MCF 10A (cell line): ENCODE measurements at places on chromosomes 5 and 9.

- H3K36me3 ChIP-seq, result no peaks in the 10 kb centered on the region
- DNase-seq, result peak; percentile 86
- H3K27ac ChIP-seq, result peak within 1 kb of the TSS; percentile 94
- peaks cover 27% of the 10 kb centered on the region for H3K4me1 ChIP-seq
- H3K4me3 ChIP-seq, result peak within 1 kb of the TSS; percentile 85
- H3K27me3 ChIP-seq, result peaks cover 29% of the 10 kb centered on the region
These were observed at the start of gene WHRN for GRCh38 chr9:114505187-114506081. Gene WHRN (minus strand): TSS chr9:114505473. CDS start chr9:114504801, 672 bp downstream.

- no peaks in the 10 kb centered on the region for H3K27me3 ChIP-seq
- DNase-seq, result no peak
- no peak overlapping the region for H3K27ac ChIP-seq
- peaks cover 12% of the 10 kb centered on the region for H3K4me1 ChIP-seq
These were observed 172.8 kb downstream of the APBA1 start for GRCh38 chr9:69499407-69499806.

GRCh38 chr5:133970325-133970909, 2.0 kb upstream of the C5orf15 start:
- H3K27ac ChIP-seq, result peak overlapping the region; percentile 99
- no peak for DNase-seq
- peaks cover 22% of the 10 kb centered on the region for H3K4me1 ChIP-seq
- no peaks in the 10 kb centered on the region for H3K27me3 ChIP-seq
- peaks cover 68% of the 10 kb centered on the region for H3K36me3 ChIP-seq

- H3K27ac ChIP-seq, result no peak overlapping the region
- H3K4me3 ChIP-seq, result no peak overlapping the region
- H3K4me1 ChIP-seq, result peaks cover 24% of the 10 kb centered on the region
- no peaks in the 10 kb centered on the region for H3K27me3 ChIP-seq
- no peaks in the 10 kb centered on the region for H3K36me3 ChIP-seq
These were observed 251.5 kb upstream of the TNC start for GRCh38 chr9:115369322-115369957.

GRCh38 chr5:949275-949543, 56.5 kb downstream of the TRIP13 start:
- no peak overlapping the region for H3K27ac ChIP-seq
- H3K36me3 ChIP-seq, result no peaks in the 10 kb centered on the region
- H3K27me3 ChIP-seq, result peaks cover 46% of the 10 kb centered on the region
- no peak for DNase-seq
- no peak overlapping the region for H3K4me3 ChIP-seq

DNA sequence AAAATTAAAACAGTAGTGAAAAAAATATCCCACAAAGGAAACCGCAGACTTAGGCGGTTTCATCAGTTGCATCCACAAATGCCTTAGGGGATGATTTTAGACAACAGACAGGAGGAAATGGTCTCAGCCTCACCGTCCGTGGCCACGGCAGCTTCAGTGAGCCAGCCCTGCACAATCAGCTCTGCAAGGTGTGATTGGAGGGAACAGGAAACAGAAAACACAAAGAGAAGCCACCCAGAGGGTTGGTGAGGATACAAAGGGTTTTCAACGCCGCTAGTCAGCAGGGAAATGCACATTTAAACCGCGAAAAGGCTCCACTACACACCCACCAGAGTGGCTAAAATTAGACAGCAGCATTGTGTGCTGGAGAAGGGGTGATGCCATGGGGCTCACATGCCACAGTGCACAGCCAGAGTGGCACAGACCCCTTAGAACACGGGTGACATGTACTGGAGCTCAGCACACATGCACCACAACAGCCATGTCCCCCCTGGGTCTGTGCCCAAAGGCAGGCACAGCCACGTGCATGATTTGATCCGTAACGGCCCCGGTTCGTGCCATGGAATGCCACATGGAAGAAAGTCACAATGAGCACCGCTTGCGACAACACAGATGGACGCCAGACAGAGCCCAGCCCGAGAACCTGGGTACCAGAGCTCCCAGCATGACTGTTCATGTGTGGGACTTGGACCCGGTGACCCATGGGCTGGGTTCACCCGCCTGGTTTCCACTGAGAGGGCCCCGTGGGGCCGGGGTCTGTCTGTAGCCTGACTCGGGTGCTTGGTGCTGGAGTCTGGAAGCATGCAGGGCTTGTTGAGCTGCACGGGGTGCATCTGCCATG, 18.3 kb upstream of the TERT start:
- H3K27me3 ChIP-seq, result no peaks in the 10 kb centered on the region
- H3K4me3 ChIP-seq, result no peak overlapping the region
- no peak overlapping the region for H3K27ac ChIP-seq
- H3K4me1 ChIP-seq, result peaks cover 8% of the 10 kb centered on the region
- DNase-seq, result peak; percentile 19
- peaks cover 16% of the 10 kb centered on the region for H3K36me3 ChIP-seq

DNA sequence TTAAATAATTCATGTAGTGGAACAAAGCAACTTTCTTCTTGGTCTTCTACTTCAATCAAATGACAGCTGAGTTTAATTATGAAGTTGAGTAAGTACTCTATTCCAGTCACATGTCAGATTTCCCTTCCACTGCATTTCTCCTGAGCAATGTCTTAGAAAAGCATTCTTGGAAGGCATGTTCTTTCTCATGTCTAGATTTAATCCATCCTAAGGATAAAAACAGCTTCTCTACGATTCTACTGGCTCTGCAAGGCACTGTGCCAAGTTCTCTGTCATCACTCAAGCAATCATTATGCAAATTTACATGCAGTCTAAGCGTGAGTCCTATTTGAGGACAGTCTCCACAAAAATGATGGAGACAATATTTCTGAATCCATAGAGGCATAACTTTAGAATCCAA, 142.4 kb downstream of the YIPF5 start:
- H3K27ac ChIP-seq, result no peak overlapping the region
- peaks cover 6% of the 10 kb centered on the region for H3K4me1 ChIP-seq
- peak; percentile 45 for DNase-seq
- H3K36me3 ChIP-seq, result no peaks in the 10 kb centered on the region

DNA sequence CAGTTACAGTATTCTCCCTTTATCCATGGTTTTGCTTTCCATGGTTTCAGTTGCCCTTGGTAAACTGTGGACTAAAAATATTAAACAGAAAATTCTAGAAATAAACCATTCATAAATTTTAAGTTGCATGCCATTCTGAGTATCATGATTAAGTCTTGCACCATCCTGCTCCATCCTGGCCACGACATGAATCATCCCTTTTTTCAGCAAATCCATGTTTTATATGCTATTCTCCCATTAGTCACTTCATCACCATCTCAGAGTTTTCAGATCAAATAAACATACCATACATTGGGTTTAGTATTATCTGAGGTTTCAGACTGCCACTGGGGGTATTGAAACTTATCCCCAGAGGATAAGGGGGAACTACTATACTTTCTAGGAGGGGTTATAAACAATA, 234.4 kb upstream of the ATP10B start:
- no peaks in the 10 kb centered on the region for H3K27me3 ChIP-seq
- no peaks in the 10 kb centered on the region for H3K36me3 ChIP-seq
- H3K27ac ChIP-seq, result no peak overlapping the region
- DNase-seq, result peak; percentile 42

- H3K4me1 ChIP-seq, result no peaks in the 10 kb centered on the region
- no peak overlapping the region for H3K27ac ChIP-seq
- no peak for DNase-seq
- H3K27me3 ChIP-seq, result no peaks in the 10 kb centered on the region
- H3K4me3 ChIP-seq, result no peak overlapping the region
These were observed 397.6 kb upstream of the IRX1 start for GRCh38 chr5:3198074-3198449.

GRCh38 chr9:93942161-93942560, 13.0 kb downstream of the BARX1 start:
- no peak overlapping the region for H3K4me3 ChIP-seq
- peak; percentile 16 for DNase-seq
- H3K27ac ChIP-seq, result no peak overlapping the region
- H3K36me3 ChIP-seq, result no peaks in the 10 kb centered on the region
- peaks cover 6% of the 10 kb centered on the region for H3K4me1 ChIP-seq

- peaks cover 20% of the 10 kb centered on the region for H3K4me1 ChIP-seq
- DNase-seq, result no peak
- no peak overlapping the region for H3K27ac ChIP-seq
- H3K27me3 ChIP-seq, result no peaks in the 10 kb centered on the region
These were observed 37.4 kb downstream of the LHFPL2 start for GRCh38 chr5:78611126-78611605.

DNA sequence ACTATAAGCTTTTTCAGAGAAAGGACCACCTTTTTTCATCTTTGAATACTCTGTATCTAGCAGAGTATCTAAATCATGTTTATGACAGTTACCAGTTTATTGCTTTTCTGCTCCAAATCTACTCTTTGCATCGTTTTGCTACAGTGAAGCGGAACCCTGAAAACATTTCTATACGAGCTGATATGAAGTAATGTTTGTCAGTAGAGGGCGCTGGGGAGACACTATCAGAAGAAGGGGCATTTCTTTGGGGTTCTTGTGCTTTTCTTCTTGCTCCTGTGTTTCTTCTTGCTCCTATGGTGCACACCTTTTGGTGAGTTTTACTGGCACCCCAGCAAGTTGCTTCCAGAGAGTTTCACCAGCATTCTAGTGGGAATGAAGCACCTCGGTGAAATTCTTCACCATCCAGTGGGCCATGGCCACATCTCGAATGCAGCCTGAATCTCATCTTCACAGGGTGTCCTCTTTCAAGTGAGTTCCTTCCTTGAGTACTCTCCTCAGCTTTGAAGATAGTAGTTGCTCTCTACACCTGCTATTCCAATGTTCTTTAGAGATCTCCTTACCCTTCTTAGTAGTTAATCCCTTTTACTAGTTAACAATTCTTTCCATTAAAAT, 98.4 kb downstream of the FGF1 start:
- no peaks in the 10 kb centered on the region for H3K27me3 ChIP-seq
- H3K4me3 ChIP-seq, result no peak overlapping the region
- H3K36me3 ChIP-seq, result no peaks in the 10 kb centered on the region
- peak; percentile 73 for DNase-seq

DNA sequence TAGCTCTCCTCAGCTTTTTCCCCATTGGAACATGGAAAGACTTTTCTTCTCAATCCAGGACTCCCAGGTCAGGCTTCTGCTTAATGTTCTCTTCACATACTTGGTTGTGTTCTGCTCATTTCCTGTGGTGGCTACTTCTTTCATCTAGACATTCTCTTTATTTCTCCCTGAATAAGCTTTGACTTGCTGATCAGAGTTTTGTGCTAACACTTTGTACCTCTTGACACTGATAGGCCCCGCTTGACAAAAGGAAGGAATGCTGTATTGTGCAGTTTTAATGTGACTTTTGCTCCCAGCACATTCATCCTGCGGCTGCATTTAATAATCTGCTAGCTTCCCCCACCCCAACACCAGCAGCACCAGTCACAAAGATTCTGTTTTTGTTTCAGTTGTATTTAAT, 90.9 kb upstream of the MINAR2 start:
- H3K36me3 ChIP-seq, result no peaks in the 10 kb centered on the region
- DNase-seq, result no peak
- H3K27ac ChIP-seq, result no peak overlapping the region
- H3K4me3 ChIP-seq, result no peak overlapping the region
- H3K4me1 ChIP-seq, result peaks cover 9% of the 10 kb centered on the region

DNA sequence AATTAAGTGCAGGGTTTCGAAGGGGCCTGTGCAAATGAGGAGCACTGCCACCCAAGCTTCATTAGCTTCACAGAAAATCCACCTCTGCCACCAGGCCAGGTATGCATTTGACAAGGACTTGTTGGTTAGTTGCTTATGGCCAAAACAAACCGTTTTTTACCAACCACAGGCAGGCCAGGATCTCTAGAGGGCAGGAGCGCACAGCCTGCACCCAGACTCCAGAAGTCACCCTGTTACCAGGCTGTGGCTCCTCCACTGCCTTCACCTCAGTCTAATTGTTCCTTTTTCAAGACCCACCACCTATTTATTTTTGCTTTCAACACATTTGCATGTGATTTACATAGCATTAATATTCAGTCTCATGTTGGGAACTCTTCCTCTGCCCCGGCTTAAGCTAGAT, 78.3 kb upstream of the HSPA9 start:
- no peaks in the 10 kb centered on the region for H3K27me3 ChIP-seq
- peak; percentile 66 for DNase-seq
- H3K27ac ChIP-seq, result no peak overlapping the region

- H3K4me1 ChIP-seq, result peaks cover 22% of the 10 kb centered on the region
- no peak overlapping the region for H3K27ac ChIP-seq
- no peaks in the 10 kb centered on the region for H3K27me3 ChIP-seq
These were observed 292.7 kb downstream of the CWC27 start for GRCh38 chr5:65061250-65061973.

GRCh38 chr5:27511061-27511460, 472.7 kb upstream of the CDH9 start:
- no peaks in the 10 kb centered on the region for H3K27me3 ChIP-seq
- H3K4me1 ChIP-seq, result no peaks in the 10 kb centered on the region
- no peak overlapping the region for H3K27ac ChIP-seq
- H3K4me3 ChIP-seq, result no peak overlapping the region
- DNase-seq, result no peak

DNA sequence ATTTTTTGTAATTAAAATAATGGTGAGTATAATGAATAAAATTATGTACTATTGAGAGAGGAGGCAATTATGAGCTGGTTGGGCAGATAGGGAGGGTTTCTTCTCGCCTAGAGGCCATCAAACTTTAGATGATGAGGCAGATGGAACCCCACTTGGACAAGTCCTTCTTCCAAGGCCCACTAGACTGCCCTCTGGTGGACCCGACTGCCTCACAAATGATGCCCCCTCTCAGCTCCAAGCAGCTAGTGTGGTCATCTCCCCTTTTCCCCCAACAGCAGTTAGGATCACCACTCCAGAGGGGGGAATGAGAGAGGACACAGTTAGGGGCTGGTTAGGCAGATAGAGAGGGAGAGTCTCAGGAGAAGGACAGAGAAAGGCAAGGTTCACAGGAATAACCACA, 348.0 kb upstream of the CDH18 start:
- DNase-seq, result peak; percentile 1
- no peaks in the 10 kb centered on the region for H3K27me3 ChIP-seq
- H3K4me1 ChIP-seq, result no peaks in the 10 kb centered on the region
- H3K36me3 ChIP-seq, result no peaks in the 10 kb centered on the region

- no peak for DNase-seq
- peaks cover 32% of the 10 kb centered on the region for H3K36me3 ChIP-seq
- H3K4me3 ChIP-seq, result no peak overlapping the region
- H3K27me3 ChIP-seq, result no peaks in the 10 kb centered on the region
- no peak overlapping the region for H3K27ac ChIP-seq
- no peaks in the 10 kb centered on the region for H3K4me1 ChIP-seq
These were observed 75.7 kb upstream of the ACOT12 start for GRCh38 chr5:81469676-81470075.

- peaks cover 44% of the 10 kb centered on the region for H3K27me3 ChIP-seq
- no peaks in the 10 kb centered on the region for H3K4me1 ChIP-seq
- DNase-seq, result no peak
- no peak overlapping the region for H3K27ac ChIP-seq
These were observed 658.3 kb upstream of the RORB start for GRCh38 chr9:73838871-73839270.

- no peaks in the 10 kb centered on the region for H3K27me3 ChIP-seq
- peaks cover 18% of the 10 kb centered on the region for H3K4me1 ChIP-seq
- H3K27ac ChIP-seq, result peak within 1 kb of the TSS; percentile 96
- H3K36me3 ChIP-seq, result peaks cover 38% of the 10 kb centered on the region
These were observed at the start of gene FPGS for GRCh38 chr9:127802576-127803443. Gene FPGS (plus strand): TSS chr9:127802882. CDS start chr9:127802925, 43 bp downstream.

DNA sequence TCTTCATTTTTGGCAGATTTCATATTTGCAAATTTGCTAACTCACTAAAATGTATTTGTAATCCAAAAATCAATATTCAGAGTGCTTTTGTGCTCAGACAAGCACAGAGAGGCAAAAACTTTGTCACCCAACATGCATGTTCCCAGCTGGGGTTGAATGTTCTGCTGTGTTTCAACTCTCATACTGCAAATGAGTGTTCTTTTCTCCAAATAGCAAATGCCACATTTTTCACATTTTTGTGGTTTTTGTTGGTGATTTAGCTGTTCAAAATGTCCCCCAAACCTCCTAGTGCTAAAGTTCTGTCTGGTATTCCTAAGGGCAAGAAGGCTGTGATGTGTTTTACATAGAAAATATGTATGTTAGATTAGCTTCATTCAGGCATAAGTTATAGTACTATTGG, 87.3 kb upstream of the PCSK5 start:
- H3K27ac ChIP-seq, result no peak overlapping the region
- H3K4me1 ChIP-seq, result no peaks in the 10 kb centered on the region
- no peaks in the 10 kb centered on the region for H3K27me3 ChIP-seq
- no peak overlapping the region for H3K4me3 ChIP-seq
